ENCODE measurements at places on chromosomes 4 and X. TPM values are rescaled to one million over a fixed set of nuclear protein-coding genes. Genes with fewer than 3 reads are reported as not detected.

GRCh38 chr4:1597021-1597931 is 86.8 kb downstream of the FAM53A start:
- no peak for DNase-seq

MAGED4 gene
- not detected for total RNA-seq

GRCh38 chrX:7269991-7270390 is 122.0 kb upstream of the PUDP start:
- DNase-seq, result no peak

GRCh38 chr4:21858971-21859370 is 89.6 kb downstream of the KCNIP4 start:
- DNase-seq, result no peak

DNA sequence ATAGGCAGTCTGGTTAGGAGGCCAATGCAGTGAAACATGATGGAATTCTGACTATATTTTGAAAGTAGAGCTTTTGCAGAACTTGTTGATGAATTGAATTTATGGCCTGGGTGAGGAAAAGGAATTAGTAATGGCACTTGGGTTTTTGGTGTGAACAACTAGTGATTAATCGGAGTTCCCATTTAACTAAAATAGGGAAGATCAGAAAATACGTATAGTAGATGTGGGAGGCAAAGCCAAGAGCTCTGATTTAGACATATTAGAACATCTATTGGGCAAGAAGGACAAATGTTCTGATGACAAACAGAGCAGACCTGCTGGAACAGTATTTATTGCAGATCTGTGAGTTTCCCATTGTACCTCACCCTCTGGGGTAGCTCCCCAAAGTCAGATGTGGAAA is 12.3 kb upstream of the NDP start:
- DNase-seq, result no peak

- DNase-seq, result no peak
Observed at GRCh38 chrX:8675006-8675630, 56.8 kb downstream of the ANOS1 start.
